ENCODE measurements at places on chromosomes 6 and 20. TPM values are rescaled to one million over a fixed set of nuclear protein-coding genes. Genes with fewer than 3 reads are reported as not detected.

- DNase-seq, result no peak
- no peaks in the 10 kb centered on the region for H3K4me1 ChIP-seq
- H3K36me3 ChIP-seq, result no peaks in the 10 kb centered on the region
- no peaks in the 10 kb centered on the region for H3K27me3 ChIP-seq
Observed at GRCh38 chr6:97440590-97441176, 157.7 kb upstream of the MMS22L start.

DNA sequence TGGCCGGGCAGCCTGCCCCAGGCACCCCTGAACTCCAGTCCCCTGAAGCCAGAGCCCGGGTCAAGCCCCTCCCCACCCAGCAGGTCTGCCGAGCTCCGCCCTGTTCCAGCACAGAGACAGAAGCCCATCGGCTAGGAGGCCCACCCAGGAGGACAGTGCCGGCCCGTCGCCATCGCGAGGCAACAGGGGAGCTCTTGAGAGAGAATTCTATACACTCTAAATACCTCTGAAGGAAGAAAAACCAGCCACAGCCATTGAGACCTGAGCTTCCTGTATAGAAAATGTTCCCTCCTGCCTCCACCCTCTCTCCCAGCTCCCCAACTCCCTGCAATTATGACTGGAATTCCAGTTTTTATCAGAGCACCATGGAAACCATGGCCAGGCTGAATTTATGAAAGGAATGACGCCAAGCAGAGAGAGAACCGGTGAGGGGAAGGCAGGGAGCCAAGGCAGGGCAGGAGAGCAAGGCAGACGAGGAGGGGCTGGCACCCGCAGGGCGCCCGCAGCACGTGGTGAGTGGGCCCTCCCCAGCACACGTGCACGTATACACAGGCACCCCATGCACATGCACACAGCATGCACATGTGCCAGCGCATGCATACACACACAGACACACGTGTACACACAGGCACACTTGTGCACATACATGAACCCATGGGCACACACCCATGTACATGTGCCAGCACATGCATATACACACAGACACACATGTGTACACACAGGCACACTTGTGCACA, 27.6 kb upstream of the MRGBP start:
- DNase-seq, result peak; percentile 58
- H3K36me3 ChIP-seq, result no peaks in the 10 kb centered on the region
- no peak overlapping the region for H3K27ac ChIP-seq
- H3K27me3 ChIP-seq, result no peaks in the 10 kb centered on the region
- peaks cover 9% of the 10 kb centered on the region for H3K4me1 ChIP-seq
- H3K4me3 ChIP-seq, result no peak overlapping the region

DNA sequence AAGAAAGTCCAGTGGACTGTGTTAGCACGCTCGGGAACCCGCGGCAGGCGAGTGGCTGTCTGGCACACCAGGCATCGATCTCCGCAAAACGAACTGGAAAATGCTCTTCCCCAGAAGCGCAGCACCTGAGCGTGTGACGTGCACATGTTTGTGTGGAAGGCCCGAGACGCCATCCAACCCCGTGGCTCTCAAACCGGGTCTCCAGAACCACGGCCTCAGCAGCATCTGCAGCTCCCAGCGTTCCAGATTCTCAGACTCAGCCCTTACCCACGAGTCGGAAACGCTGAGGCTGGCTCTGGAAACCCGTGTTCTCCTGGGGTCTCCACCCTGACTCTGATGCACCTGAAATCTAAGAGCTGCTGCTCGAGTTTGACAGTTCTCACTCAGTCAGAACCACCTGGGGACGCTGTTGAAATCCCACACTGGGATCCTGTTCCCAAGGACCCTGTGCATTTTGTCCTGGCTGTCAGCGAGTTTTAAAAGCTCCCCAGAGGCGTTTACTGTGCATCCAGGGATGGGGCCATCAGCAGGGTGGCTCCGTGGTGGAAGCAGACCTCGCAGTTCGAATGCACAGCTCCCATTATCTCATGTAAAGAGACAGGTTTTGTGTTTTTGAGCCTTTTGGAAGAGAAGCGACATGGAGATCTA, 69.0 kb downstream of the DLL1 start:
- H3K27me3 ChIP-seq, result no peaks in the 10 kb centered on the region
- no peak overlapping the region for H3K4me3 ChIP-seq
- H3K36me3 ChIP-seq, result no peaks in the 10 kb centered on the region
- H3K27ac ChIP-seq, result no peak overlapping the region

DNA sequence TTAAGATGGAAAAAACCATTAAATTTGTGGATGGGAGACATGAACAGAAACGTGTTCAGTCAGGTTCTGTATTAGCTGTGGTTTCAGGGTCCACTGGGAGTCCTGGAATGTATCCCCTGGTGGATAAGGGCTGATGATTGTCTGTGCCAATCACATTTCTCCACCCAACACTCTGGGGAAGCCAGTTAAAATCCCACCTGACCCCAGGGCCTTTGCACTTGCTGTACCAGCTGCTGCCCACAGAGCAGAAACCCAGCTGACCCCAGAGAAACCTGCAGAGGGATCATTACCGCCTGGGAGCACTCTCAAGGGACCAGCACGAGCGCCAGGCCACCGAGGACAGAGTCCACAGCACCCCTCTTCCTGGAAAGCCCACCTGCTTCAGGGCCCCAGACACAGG, 260.7 kb downstream of the PREX1 start:
- DNase-seq, result no peak
- no peak overlapping the region for H3K27ac ChIP-seq
- H3K4me1 ChIP-seq, result peaks cover 2% of the 10 kb centered on the region
- no peak overlapping the region for H3K4me3 ChIP-seq
- H3K36me3 ChIP-seq, result no peaks in the 10 kb centered on the region

GRCh38 chr6:84853901-84854300, 89.5 kb upstream of the TBX18 start:
- no peaks in the 10 kb centered on the region for H3K36me3 ChIP-seq
- H3K4me1 ChIP-seq, result no peaks in the 10 kb centered on the region
- DNase-seq, result no peak
- no peak overlapping the region for H3K4me3 ChIP-seq
- no peaks in the 10 kb centered on the region for H3K27me3 ChIP-seq

The ADGRF5 gene
- total RNA-seq, result 10.6 TPM

DNA sequence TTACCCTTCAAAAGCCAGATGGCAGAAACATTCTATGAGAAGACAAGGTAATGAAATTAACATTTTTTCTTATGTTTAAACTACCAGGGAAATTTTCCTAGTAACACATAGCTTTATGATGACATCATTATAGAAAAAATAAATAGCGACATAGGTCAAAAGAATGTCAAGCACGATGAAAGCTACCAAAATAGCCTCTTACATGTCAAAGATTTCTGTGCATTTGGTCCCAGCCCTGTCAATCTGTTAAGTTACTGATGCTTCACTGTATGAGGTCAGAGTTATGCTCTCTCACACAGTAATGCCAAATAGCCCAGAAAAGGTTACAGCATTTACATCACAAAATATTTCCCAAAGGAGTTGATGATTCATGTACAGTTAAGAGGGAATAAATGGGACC, 199.8 kb upstream of the DEFB112 start:
- no peak for DNase-seq
- no peak overlapping the region for H3K27ac ChIP-seq
- no peaks in the 10 kb centered on the region for H3K4me1 ChIP-seq
- no peaks in the 10 kb centered on the region for H3K36me3 ChIP-seq

DNA sequence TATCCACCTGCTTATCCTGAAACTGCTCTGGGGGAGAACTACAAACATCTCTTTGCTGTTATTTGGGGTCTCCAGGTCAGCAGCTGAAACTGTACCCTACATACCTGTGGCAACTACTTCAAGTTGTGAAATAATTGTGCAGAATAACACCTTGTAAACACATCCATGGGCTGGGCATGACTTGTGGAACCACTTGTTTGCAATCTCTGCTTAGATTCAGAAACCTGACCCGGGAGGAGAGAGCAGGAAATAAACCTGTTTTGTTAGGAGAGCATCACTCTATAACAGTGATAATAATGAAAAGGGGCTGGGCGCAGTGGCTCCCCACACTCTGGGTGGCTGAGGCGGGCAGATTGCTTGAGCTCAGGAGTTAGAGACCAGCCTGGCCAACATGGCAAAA, 183.1 kb downstream of the NFATC2 start:
- H3K27ac ChIP-seq, result no peak overlapping the region
- no peaks in the 10 kb centered on the region for H3K27me3 ChIP-seq
- peaks cover 3% of the 10 kb centered on the region for H3K4me1 ChIP-seq

DNA sequence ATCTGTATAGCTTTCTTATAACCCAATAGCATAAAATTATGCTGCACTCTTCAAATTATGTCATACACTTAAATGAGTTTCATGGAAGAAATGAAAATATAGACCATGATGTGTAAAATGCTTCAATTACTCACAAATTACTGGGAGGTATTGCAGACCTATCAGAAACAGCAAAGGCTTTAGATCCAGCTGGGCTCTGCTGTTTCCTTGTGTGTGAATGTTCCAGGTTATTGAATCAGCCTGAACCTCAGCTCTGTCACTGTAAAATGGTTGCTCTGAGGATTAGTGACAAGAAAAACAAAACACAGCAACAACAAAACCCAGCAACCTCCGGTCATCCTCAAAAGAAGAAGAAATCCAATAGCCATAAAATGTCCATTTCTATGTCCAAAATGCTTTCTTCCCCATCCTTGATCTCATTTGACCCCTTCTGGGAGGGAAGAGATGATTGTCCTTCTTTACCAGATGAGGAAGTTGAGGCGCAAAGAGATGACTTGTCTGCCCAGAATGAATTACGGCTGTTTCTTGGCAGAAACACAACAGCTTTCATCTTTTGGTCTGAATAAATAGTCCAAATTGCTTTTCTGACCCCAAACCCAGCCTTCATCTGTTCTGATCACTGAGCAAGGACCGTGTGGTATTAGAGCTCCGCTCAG, 42.2 kb upstream of the TGM6 start:
- H3K27ac ChIP-seq, result no peak overlapping the region
- H3K4me3 ChIP-seq, result no peak overlapping the region
- H3K36me3 ChIP-seq, result no peaks in the 10 kb centered on the region
- no peak for DNase-seq
- no peaks in the 10 kb centered on the region for H3K27me3 ChIP-seq

The OOEP gene
- total RNA-seq, result 0.69 TPM

GRCh38 chr6:15090145-15090579, 155.7 kb upstream of the JARID2 start:
- no peaks in the 10 kb centered on the region for H3K27me3 ChIP-seq
- peak; percentile 17 for DNase-seq

The CSNK2A1 gene
- 96.9 TPM for total RNA-seq

GRCh38 chr6:15389765-15390723, 144.2 kb downstream of the JARID2 start:
- DNase-seq, result no peak
- H3K4me1 ChIP-seq, result peaks cover 10% of the 10 kb centered on the region
- H3K36me3 ChIP-seq, result no peaks in the 10 kb centered on the region

DNA sequence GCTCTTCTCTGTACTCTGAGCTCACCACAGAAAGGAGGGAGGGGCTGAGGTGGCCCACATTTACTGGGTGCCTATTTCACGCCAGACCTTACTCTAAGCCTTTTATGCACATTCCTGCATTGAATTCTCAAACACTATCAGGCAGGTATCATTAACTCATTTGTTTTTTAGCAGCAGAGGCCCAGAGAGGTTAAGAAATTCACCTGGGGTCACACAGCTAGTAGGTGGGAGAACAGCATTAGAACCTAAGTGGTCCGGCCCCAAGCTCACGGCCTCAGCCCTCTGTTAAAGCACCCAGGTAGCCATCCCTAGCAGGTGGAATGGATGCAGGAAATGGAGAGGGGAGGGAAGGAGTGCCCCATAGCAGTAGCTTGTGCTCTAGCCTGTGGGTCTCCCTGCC, 84.5 kb downstream of the GRM4 start:
- no peak for DNase-seq
- no peaks in the 10 kb centered on the region for H3K27me3 ChIP-seq
- no peak overlapping the region for H3K27ac ChIP-seq

DNA sequence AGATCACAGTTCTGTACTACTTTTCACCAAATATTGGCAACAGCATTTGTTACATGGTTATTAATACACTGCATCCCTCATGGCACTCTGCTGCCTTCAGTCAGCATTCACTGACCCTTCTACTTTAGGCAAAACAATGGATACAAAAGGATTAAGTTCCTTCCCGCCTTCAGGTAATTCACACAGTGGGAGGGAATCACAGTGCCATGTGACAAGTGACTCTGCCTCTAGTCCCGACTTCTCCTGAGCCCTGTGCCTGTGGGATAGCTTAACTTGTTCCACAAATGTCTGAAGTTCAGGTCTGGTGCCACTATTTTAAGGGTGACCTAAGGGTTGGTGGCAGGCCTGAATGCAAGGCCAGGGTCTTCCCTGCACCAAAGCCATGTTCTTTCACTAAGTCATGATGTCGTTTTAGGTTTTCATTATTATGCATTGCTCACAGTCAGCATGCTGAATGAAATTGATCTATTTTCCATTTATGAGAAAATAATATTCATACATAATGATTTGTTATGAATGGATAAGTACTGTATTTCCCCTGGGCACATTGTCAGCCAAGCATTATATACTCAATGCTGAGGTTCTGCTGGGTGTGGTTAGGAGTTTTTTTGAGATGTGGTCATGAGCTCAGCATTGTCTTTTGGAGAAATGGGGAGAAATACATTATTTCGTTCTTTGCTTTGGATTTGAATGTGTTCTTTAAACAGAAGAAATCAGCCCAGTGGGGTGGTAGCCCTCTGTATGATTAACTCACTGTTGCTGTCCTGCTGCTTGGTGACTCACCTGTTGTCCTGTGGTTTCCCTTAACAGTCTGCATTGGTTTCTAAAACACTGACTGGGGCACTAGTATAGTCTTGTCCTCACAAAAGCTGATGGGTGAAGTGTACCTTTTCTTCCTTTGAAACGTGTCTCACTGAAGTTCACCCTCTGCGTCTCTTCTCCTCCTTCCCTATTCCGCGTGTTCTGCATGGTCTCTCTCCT, 66.4 kb downstream of the AFDN start:
- no peaks in the 10 kb centered on the region for H3K27me3 ChIP-seq
- no peak for DNase-seq
- H3K4me1 ChIP-seq, result no peaks in the 10 kb centered on the region
- H3K36me3 ChIP-seq, result no peaks in the 10 kb centered on the region
- H3K4me3 ChIP-seq, result no peak overlapping the region

- H3K27me3 ChIP-seq, result no peaks in the 10 kb centered on the region
- no peak for DNase-seq
- H3K36me3 ChIP-seq, result no peaks in the 10 kb centered on the region
Observed at GRCh38 chr20:17811628-17811965, 111.8 kb downstream of the BANF2 start.
